ENCODE measurements at places on chromosomes 3 and 15.

- DNase-seq = no peak
Measured at GRCh38 chr15:80743189-80743833, 35.9 kb upstream of the CEMIP start.

- no peak for DNase-seq
Measured at GRCh38 chr15:48337607-48338006, 6.4 kb downstream of the DUT start.

GRCh38 chr3:62600033-62600432 is 226.7 kb upstream of the FEZF2 start:
- no peak for DNase-seq

DNA sequence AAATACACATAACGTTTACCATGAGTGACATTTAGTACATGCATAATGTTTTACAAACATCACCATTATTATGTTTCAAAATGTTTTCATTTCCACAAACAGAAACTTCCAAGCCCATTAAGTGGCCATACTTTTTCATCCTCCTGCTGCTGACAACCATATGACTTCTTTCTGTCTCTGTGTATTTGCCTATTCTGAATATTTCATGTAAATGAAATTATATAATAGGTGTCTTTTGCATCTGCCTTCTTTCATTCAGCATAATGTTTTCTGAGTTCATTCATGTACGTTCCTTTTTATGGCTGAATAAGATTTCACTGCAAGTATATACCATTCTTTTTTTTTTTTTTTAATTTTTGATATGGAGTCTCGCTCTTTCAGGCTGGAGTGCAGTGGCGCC is 209.0 kb downstream of the DOCK3 start:
- no peak for DNase-seq

- DNase-seq = no peak
Measured at GRCh38 chr3:133868186-133868585, 27.5 kb downstream of the RAB6B start.

DNA sequence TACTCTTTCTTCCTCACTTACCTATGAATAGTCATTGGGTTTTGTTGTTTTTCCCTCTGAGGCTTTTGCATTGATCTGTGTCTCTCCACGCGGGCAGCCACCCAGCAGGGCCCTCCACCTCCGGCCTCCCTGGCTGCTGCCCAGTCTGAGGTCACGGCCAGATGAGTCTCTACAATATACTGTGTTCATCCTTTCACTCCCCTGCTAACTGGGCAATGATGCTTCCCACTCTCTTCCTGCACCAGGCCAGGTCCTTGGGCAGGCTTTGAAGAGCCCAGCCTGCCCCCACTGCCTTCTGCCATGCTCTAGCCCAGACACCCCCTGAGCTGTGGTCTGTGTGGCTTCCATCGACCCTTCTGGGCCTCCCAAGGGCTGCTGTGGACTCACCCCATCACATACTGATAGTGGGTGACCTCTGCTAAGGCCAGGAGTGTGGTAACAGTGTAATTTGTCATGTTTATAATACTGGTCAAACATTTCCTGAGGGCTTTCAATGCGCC is 18.0 kb downstream of the PDIA5 start:
- DNase-seq = no peak

DNA sequence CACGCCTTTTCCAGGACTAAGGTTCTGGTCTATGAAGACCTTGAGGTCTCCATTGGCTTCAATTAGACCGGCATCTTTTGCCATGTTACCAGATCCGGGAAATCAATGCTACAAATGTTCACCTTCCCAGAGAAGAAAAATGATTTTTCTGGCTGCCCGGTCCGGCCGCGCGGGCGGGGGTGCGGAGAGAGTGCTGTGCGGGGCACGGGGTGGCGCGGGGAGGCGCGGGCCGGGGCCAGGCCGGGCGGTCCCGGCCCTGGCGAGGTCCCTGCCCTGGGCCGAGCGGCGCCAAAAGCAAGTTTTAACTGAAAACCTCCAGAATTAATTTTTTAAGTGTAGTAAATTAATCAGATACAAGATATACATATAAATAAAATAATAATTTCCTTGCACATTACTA is 128.2 kb downstream of the MINAR1 start:
- DNase-seq = no peak

GRCh38 chr15:70576276-70576675 is 187.1 kb downstream of the UACA start:
- no peak for DNase-seq

GRCh38 chr3:108202834-108203233 is 19.4 kb downstream of the IFT57 start:
- DNase-seq = no peak

- DNase-seq = no peak
Measured at GRCh38 chr3:132870541-132870940, 148.3 kb upstream of the NPHP3 start.

DNA sequence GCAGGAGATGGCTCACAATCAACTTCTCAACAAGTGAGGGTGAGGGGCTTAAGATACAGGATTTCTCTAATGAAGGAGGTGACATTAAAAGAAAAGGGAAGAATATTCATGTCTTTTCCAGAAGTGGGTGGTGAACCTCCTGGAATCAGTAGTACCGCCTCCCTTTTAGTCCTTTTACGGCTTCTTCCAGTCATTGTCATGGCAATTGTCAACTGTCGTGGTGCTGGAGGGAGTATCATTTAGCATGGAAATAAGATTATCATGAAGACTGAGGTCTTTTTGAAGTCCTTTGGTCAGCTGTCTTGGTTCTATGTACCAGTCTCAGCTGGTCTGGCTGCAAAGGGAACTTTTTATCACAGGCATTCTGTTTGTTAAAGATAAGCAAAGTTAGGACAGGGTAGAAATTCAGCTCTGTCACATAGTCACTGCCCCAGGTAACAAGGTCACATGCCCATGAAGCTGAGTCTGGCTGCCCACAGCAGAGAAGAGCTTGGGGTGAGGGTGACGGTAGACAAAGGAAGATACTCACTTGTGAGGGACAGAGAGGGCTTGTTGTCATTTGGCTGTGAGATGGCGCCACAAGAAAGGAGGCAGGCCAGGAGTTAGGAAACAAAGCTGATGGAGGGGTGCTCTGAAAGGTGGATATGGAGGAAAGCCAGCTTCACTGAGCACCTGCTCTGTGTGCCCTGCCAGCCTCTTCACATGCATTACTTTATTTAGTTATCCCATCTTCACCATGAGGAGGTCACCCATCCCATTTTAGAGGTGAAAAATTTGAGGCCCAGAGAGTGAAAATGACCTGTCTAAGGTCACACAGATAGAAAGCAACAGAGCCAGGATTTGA is 228.2 kb upstream of the TRIM42 start:
- DNase-seq = no peak

- DNase-seq = no peak
Measured at GRCh38 chr3:71268462-71268999, 315.0 kb downstream of the FOXP1 start.

DNA sequence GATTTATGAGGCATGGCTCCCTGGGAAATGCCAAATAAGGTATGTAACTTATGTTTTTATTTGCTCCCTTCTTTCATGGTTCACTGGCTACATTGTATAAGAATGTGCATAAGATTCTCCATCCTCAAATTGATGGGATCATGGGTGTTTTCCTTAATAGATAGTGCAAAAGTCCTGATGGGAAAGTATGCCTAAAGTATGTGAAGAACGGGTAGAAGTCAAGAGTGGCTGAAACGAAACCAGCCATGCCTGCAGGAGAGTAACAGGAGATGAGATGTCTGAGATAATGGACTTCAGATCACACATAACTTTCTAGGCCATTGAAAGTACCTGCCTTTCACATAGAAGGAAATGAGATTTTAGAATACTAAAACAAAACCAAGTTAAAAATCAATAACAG is 56.5 kb downstream of the ZBBX start:
- no peak for DNase-seq

DNA sequence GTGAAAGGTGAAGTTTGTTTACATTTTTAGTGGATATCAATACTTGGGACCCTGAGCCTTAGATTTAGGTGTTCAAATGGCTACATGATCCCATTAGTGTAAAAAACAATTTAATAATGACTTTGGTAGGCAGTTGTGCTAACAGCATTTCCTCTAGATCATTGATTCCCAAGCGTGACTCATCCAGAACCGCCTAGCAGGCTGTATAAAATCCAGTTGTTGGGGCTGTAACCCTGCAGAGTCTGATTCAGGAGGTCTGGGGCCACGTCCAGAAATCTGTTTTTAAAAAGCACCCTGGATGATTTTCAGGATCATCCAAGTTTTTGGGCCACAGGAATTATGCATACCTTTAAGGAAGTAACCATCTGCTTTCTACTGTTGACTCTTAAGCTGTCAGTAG is 156.4 kb downstream of the TP63 start:
- no peak for DNase-seq

DNA sequence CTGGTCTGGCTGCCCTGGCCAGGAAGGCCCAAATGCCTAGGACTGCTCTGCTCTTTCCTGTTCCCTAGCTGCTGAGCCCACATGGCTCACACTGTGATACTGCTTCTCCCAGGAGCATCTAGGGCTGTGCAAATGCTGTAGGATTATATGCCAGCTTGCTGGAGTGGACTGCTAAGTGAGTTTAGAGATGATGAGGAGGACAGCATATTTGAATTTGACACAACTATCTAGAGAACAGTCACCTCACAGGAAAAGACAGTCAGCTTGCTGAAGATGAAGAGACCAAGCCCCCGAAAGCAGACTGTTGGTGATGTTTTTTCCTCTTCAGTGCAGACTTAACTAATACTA is 39.2 kb downstream of the CLEC3B start:
- no peak for DNase-seq

DNA sequence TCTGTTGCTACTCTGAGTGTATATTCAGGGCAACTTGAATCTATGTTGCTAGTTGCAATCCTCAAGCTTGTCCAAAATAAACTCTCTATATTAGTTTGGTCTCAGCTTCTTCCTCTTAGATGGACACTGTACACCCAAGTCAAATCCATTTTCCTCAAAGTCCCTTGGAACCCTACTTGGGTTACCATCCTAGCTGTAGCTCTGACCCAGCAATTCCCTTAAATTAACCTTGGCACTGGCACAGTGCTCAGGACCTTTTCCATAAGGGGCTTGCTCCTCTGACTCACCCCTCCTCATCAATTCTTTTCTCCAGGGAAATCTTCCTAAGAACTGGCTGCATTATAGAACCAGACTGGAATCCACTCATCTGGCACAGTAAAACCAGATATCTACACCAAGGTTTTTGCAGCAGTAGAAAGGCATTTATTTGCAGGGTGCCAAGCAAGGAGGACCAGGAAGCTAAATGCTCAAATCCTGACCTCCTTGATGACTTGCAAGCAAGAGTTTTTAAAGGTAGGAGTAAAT is 44.9 kb upstream of the B3GALNT1 start:
- no peak for DNase-seq

- no peak for DNase-seq
Measured at GRCh38 chr15:63181648-63182047, 7.8 kb upstream of the RAB8B start.

DNA sequence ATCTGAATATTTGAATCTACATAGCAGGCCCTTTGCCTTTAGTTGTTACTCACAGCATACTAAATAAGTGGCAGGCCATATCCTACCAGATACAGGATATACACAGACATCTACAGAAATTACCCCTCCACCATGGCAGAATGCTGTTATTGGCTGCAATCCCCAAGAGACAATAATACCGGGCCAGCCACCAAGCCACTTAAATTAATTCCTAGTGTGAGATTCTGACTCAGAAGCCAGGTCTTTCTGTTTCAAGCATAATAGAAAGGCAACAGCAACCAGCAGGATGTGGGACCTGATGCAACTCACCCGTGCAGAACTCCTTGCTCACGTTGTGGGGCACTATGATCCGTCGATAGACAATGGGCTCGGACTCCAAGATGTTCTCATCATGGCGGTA is 39.8 kb downstream of the CLK3 start:
- no peak for DNase-seq

DNA sequence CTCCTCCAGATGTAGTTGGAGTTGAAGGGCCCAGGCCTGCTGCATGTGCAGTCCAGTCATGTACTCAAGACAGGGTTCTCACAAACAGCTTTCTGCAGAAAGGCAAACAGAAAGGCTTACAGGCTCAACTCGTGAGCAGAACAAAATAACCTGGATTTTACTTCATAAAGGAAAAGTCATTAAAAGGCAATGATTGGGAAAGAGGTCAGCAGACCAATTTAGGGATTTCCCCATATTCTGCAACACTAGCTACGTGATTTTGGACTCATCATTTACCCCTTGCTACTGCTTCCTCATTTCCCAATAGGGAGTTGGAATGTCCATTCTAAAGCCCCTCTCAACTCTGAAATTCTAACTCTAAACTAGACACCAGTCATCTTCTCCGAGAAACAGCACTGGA is 18.1 kb downstream of the METTL6 start:
- no peak for DNase-seq

DNA sequence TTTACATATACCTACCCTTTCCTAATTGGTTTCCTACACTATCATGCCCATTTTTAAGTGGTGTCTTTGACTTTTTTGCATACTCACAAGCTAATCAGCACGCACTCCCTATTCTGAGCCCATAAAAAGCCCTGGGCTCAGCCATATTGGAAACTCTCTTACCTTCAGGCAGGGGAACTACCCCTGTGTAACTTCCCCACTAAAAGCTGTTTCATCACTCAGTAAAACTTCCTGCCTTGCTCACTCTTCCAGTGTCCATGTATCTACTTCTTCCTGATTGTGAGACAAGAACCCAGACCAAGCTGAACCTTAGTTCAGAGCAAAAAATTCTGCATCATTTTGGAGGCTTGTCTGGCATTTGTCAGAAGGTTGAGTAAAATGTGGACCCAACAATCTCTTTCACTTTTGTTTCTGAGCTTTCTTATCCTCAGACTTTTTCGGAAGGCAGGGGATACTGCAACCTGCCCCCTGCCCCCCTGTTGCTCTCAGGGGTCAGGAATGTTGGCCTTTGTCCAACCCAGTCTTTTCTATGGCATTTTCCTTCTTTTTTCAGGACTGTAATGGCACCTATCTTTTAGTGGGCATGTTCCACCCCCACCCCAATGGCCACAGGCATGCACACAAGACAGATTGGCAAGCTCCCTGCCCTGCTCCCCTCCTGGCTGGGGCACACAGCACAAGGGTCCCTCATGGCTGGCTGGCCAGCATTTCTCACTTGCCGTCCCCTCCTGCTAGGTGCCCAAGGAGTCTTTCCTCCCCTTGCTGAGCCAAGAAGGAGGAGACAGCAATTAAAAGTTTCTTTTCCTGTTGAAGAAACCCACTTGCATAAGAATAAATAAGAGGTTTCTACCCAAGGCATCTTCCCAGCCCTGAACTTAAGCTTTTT is 26.3 kb upstream of the TMEM45A start:
- no peak for DNase-seq

Measured in anterior cingulate cortex (tissue), 58 donors.